Dermis microvascular lymphatic vessel endothelial cell (primary cell): ENCODE measurements at places on chromosomes 12 and 14.

DNA sequence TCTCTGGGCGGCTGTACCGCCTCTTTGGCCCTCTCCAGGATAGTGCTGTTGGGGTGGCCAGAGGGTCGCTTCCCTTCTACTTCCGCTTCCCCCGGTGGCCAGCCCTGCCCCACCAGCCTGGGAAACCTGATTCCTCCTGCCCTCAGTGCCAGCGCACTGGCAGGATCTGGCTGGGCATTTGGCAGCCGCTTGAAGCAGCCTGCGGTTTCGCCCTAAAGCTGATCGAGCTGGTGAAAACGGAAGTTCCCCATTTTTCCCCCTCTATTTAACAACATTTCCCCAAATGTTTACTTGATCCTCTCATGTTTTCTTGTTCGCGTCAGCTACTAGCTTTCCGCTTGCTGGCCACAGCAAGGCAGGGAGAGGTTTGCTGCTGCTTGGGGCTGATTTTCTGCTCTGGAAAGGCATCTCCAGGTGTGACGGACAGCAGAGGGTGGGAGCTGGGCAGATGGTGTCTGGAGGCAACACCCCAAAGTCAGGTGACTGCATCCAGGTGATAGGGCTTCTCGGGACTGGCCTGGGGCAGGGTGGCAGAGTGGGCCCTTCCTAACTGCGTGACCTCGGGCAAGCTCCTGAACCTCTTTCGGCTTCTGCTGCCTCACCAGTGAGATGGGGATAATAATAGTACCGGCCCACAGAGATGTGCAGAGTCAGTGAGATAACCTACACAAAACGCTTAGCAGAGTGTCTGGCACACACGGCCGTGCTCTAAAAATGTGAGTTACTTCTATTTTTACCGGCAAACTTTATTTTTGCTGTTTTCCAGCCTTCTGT is 53.1 kb downstream of the TSPAN9 start:
- no peak for DNase-seq

DNA sequence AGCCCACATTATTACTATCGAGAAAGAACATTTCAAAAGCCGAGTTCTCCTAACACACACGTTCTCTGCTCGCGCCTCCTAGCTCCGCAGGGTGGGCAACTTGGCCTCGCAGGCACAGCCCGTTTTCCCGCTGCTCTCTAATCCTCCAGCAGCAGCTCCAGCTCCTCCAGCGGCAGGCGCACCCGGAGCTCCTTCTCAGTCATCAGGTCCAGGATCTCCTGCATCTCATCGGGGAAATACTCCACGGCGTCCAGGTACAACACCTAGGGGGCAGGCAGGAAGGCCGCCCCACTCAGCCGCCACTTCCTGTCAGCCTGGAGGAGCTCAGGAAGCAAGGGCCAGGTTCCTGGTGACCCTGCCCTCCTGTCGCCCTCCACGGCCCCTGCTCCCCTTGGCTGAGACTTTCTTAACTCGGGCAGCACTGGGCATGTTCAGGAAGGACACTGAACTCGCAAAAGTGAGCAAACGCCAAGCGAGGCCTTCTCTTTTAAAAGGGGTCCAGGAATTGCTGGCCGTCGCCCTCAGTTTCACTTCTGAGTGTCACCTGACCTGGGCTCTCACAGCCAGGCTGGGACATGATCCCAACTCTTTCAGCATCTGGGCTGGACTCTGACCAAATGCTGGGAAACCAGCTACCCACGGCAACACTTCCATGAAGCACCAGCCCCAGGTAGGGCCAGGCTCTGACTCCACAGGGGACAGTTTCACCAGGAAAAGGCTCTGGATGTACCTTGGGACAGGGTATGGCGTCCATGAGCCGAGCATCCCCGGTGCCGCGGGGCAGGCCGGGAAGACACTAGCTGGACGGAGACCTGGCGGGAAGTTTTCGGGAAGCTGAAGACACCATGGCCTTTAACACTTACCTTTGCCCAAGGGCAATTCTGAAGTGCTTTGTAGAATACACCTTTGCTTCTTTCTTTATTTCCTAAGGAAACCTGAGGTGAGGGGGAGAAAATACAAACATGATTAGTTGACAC is 22.1 kb downstream of the PSMC1 start:
- no peak for DNase-seq

- no peak for DNase-seq
Measured at GRCh38 chr14:70785556-70785955, 23.8 kb downstream of the MAP3K9 start.

DNA sequence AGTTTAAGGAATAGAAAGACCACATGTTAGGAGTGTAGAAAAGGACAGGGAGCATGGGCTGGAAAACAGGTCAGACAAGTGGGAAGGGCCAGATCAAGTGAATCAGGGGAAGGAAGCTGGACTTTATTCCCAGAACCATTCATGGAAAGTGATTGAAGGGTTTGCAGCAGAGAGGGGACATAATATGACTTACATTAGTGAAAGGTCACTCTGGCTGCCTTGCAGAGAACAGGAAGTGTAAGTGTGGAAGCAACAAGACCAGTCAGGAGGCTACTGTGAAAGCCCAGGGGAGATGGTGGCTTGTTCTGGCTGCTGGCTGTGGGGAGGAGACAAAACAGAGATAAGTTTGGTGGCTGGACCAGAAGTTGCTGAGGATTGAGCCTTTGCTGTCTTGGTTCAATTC is 69.1 kb downstream of the VCPKMT start:
- peak; percentile 59 for DNase-seq

DNA sequence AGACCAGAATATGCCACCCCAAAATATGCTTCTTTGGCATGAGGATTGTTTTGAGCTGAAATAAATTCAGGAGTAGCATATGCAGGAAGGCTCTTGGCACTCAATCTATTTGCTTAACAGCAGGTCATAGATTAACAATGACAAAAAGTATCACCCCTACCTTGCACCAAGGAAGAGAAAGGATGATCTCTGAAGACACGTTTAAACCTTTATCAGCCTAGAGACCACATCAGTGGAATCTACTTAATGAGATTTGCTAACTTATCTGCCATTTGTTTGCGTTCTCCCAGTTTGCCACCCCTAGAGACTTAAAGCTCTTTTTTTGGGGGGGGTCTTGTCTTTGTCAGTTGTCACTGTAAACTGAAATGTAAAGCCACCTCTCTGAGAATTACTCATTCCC is 1278.7 kb upstream of the USP15 start:
- DNase-seq, result no peak

GRCh38 chr12:60194678-60195077 is 598.8 kb downstream of the SLC16A7 start:
- DNase-seq, result no peak

DNA sequence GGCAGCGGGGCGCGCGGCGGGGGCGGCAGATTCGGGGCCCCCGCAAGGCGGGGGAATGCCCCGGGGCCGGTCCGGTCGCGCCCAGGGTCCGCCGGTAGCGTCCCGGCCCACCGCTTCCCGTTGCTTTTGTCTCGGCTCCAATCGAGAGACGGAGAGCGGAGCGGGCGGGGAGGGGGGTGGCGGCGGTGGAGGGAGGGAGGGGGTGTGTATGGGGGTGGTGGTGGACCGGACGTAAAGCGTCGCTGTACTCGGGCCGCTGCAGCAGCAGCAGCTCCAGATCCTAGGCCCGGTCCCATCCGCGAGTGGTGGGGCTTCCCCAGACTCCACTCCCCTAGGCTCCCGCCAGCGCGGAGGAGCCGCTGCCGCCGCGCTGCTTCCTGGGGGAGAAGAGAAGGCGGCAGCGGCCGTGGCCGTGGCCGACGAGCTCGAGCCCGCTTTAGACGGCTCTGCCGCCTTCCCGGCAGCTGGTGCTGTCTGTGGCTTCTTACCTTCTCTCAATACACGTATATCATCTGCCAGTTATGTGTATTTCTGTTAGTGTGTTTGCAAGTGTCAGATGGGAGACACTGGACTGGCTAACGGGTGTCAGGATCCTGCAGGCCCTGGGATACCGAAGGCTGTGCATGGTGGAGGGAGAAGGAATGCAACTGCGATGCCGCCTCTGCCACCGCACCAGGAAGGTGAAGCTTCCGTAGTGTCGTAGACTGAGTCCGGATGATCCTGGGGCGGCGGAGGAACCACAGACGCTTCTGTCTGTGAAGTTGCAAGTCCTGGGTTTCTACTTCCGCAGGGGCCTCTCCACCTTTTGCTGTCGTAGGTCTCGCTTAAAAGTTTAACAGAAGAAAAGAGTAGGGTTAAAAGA is 508 bp downstream of the CNOT2 start:
- peak; percentile 38 for DNase-seq

- no peak for DNase-seq
Measured at GRCh38 chr12:79844693-79845092, 90.2 kb downstream of the PPP1R12A start.
